Stimulated activated naive CD4-positive, alpha-beta T cell (primary cell): ENCODE measurements at places on chromosomes 12 and 14.

GRCh38 chr12:48883305-48884161 lies 17.9 kb upstream of the RND1 start:
- DNase-seq: no peak

DNA sequence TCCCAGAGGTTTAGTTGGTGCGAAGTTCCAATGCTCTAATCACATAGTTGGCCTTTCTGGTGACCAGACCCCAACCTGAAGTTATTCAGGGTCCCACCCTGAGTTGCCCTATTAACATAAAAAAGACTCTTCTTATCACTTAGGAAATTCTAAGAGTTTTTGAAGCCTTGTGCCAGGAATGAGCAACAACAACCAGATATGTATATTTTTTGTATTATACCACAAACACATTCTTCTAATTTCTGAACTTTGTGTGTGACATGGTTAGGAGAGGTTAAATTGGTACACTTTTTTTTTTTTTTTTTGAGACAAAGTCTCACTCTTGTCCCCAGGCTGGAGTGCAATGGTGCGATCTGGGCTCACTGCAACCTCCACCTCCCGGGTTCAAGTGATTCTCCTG lies 320.4 kb upstream of the PDE3A start:
- no peak for DNase-seq

DNA sequence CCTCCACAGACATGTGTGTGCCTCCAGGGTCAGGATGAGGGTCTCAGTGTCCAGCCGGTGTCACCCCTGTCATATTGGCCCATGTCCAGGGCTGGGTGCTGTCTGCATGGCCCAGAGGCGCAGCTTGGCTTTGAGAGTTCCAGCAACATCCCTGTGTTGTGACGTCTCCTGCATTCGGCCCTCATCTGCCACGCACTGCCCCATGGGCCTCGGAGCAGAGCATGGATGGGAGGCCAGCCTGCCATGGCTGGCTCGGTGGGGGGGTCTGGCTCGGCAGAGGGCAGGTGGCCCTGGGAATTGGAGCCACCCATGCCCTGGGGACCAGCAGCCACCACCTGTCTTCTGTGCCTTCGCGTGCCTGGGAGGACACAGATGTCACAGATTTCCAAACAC lies 10.8 kb upstream of the TEX22 start:
- no peak for DNase-seq

DNA sequence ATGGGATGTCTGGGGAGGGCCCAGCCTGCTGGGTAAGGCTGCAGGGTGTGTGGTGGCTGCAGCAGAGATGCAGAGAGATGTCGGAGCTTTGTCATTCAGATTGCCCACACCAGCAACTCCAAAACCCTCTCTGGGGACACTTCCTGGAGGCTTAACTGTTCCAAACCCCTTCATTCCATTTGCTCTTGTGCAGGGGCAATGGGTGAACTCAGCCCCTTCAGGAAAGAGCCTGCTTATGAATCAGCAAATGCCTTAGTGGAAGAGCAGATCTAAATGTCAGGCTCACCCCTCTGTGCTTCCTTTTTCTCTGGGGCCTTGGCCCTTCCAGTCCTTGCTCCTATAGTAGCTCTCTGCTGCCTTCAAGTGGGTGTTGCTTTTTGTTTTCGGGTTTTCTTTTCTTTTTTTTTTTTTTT lies 36.7 kb upstream of the GPATCH2L start:
- DNase-seq: no peak

DNA sequence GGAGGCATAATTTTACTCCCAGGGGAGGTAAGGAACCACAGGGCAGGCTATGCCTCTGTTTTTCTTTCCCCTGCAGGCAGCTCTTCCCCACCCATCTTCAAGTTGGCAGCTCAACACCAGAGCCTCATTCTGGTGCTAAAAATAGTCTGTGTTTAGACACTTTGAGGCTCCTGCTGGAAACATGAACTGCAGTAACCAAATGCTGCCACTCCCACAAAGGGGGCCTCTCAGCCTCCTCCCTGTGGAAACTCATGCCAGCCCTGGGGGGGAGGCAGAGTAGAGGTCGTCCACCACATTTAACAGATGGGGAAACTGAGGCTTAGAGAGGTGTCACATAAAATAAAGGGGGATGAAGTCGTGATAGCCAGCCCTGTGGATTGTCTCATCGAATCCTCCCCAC lies 61.4 kb downstream of the WSCD2 start:
- DNase-seq: no peak

- no peak for DNase-seq
Measured at GRCh38 chr12:109875572-109876131, 4.7 kb downstream of the GLTP start.

DNA sequence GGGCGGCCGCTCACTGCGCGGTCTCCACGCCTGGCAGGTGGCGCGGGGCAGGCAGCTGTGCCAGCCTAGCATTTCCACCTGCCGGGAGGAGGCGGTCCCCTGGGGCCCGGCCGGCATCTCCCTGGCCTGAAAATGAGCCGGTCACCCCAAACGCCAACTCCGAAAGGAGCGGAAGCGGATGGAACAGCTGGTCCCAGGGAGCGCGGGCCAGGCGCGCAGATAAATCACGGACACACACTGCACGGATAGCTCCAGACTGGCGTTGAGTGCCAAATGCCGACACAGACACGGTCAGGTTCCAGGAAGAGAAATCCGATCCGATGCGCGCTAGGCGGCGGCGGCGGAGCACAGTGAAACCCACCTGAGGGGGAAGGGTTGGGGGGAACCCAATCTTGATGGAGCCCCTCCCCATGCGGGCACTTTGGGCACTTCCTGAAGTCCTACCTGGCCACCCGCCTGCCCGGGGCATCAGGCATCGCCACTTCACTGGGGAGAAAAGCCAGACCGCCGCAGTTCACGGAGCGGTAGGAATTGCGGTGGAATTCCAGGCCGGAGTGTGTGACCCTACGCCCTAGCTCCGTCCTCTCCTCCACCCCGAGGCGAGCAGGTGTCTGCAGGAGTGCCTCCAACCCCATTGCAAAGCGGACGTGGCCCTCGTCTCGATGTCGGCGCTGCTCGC lies 624 bp upstream of the PLEKHD1 start:
- no peak for DNase-seq

DNA sequence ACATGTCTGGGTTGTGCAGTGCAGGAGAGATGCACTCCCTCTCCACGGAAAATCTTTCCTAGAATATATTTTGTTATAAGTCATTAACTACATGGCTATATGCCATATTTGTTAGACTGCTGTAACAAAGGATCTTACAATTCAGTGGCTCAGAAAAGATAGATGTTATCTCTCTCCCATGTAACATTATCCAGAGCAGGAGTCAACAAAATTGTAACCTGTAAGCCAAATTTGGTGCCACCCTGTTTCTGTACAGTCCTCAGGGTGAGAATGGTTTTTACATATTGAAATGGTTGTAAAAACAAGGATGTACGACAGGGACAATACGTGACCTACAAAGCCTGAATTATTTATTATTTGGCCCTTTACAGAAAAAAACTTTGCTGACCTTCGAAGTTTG lies 155.5 kb downstream of the KIF21A start:
- no peak for DNase-seq

DNA sequence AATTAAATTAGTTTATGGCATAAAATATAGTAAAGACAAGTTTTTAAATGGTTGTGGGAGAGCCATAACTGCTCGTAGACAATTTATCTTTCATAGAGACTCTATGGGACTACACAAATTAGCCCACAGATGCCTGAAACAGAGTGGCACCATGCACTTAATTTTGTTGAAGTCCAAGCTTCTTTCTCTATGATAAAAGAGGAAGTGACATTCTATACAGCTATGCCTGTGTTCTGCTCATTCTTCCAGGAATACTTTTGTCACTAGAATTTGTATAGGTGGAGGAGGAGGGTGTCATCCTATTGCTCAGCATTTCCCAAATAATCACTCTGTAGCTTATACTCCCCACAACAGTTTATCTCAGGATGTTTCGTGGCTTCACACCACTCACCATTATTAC lies 43.7 kb upstream of the KICS2 start:
- no peak for DNase-seq

DNA sequence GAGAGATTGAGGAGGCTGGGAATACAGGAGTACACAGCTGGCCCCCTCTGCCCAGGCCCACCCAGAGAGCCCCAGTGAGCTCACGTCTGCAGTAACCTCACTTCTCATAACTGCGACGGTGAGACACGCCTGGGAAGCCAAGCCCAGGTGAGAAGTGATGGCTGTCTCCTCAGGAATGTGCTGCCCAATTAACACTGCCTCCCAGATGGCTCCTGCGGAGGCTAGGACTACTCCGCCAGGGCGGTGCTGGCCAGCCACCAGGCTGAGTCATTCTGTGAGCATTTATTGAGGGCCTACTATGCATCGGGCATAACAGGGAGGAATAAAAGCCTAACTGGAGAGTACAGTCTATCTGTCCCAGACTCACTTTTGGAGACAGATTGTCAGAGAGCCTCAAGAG lies 9.3 kb upstream of the TMEM106C start:
- no peak for DNase-seq

DNA sequence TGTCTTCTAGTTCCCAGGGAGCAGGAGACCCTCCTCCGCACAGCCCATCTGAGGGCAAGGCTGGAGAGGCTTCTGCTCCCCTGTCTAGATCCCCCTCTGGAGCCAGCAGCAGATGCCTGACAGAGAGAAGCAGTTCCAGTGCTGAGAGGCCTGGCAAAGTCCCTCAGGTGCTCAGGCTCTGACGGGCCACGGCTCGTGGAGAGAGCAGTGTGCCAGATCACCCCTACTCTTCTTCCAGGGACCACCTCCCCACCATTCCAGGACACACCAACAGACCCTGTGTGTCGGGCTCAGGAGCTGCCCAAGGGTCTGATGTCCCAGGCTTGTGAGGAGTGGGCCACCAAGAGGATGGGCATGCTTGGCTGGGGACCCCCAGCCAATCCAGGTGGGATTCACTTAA lies 22.5 kb upstream of the C14orf180 start:
- DNase-seq: no peak

- no peak for DNase-seq
Measured at GRCh38 chr12:54147186-54147585, 41.6 kb downstream of the SMUG1 start.

DNA sequence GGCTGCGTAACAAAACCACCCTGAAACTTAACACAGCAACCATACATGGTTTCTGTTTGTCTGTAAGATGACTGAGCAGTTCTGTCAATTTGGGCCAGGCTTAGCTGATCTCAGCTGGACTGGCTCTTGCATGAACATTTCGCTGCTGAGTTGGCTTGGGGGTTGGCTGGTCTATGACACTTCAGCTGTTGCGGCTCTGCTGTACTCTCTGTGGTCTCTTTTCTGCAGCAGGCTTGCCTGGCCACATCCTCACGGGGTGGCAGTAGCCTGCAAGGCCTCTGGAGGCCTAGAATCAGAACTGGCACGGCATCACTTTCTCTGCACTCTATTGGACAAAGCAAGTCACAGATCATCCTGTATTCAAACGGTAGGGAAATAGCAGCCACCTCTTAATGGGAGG lies 216.2 kb downstream of the BCL11B start:
- peak; percentile 3 for DNase-seq

- DNase-seq: no peak
Measured at GRCh38 chr12:100672075-100672592, 98.7 kb downstream of the GAS2L3 start.

DNA sequence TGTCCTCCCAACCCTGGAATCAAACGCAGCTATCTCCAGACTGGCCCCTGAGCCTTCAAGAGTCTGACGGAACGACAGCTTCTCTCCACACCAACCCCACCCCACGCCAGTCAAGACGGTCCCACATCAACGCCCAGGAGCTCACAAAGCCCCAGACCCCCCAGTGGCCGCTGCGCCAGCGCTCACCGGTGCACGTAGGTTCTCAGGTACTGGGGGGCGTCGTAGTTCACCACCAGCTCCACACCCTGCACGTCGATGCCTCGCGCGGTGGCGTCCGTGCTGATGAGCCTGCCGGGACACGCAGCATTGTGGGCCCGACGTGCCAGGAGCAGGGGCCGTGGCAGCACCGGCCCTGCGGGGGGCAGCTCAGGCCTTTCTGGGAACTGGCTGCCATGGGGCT lies 4.2 kb downstream of the DDX51 start:
- DNase-seq: no peak

- DNase-seq: no peak
Measured at GRCh38 chr12:30308010-30308717, 387.5 kb downstream of the IPO8 start.

- no peak for DNase-seq
Measured at GRCh38 chr12:105358789-105359188, 28.3 kb downstream of the C12orf75 start.
